CD4-positive, alpha-beta T cell treated with Interferon alpha-2 for 1 hour (primary cell): ENCODE measurements at places on chromosomes 1 and 21.

DNA sequence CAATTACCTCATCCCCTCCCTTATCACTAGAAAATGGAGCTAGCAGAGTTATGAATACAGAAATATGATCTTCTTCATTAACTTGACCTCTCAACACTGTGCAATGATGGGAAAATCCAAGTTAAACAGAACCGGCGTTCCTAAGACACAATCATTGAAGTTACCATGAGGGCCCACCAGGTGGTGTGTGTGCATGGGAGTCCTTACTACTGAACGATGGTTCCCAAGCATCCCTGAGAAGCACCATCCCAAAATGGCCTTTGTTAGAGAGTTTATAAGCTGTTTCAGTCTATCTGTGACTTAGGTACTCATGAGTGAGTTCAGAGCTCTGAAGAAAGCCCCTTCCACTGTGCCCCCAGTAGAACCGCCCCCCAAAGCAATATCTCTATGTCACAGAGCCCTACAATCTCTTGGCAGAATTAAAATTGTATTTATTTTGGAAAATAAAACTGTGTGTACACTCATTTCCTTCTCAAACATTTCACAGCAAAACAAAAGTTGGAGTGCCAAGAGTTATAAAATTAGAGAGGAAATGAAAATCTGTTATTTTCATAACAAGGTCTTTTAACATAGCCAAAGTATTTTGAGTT lies 56.8 kb downstream of the PLD5 start:
- DNase-seq: peak; percentile 17

DNA sequence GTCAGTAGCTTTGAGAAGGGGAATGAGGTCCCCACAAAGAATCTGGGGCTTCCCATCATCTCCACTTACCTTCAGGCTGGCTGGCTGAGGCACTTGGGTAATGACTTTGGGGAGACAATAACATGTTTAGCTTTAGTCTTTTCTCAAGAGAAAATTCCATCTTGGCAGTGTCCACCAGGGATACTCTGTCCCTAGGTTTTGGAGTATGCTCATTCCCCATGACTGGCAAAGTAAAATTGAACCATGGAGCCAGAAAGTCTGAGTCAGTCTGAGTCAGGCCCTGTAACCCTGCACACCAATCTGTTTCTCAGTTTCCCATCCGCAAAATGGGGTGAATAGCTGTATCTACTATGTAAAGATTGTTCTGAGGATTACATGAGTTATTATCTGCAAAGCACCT lies 28.2 kb downstream of the RUNX1 start:
- DNase-seq: no peak

DNA sequence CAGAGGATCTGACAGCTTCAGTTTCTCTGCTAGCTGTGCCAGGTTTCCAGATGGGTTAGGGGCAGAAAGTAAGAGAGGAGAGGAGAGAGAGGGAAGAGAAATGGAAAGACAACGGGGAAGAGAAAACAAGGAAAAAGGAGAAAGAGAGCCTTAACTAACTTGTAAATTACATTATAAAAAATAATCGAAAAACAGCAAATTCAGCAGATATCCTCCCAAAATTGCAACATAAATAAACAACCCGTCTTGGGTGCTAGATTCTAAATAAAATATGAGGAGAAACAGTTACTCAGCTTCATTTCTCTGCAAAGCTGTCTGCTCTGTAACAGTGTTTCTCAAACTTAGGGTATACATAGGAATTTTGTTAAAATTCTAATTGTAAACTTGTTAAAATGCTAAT lies 29.2 kb downstream of the SEC16B start:
- DNase-seq: no peak

DNA sequence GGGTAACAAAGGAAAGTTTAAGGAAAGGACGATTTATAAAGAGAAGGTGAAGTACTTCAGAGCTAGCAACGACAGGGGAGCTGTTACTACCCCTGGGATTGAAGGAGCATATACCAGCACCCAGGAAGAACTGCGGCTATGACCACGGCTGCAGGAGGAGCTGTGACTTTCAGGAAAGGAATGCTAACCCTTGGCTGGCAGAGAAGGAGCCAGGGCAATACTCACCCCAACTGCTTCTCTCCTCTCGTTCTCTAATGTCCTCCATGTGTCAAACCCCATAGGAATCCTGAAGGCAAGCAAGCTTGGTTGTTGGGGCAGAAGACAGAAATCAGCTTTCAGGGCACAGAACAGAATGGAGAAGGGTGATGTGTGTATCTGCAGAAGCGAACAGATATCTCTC lies 120.5 kb downstream of the TMEM53 start:
- no peak for DNase-seq

GRCh38 chr1:197917805-197918651 lies 856 bp downstream of the LHX9 start:
- DNase-seq: no peak

GRCh38 chr1:16017461-16018303 lies at the start of gene HSPB7:
Gene HSPB7, minus strand, starts transcription at chr1:16018043. Its CDS starts 80 bp downstream, at chr1:16017963.
- no peak for DNase-seq

- no peak for DNase-seq
These were observed 234.1 kb downstream of the NCAM2 start for GRCh38 chr21:21232320-21232719.

DNA sequence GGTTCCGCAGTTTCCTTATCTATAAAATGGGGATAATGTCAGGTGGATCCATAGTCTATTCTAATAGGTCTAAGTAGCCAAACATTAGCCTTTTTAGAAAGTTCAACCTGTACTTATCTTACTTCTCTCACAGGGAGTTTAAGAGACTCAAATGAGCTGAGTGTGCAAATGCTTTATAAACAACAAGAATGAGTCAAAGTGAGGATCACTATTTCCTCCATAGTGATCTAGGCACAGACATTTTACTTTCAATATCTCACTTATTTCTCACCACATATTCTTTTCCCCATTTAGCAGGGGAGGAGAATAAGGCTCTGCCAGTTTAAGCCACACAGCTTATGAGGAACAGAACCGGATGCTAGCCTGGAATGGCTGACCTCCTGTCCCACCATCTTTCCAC lies 92.1 kb upstream of the LMO4 start:
- DNase-seq: no peak

GRCh38 chr1:51093581-51093980 lies 8.4 kb upstream of the C1orf185 start:
- no peak for DNase-seq

- no peak for DNase-seq
These were observed 96.5 kb upstream of the AJAP1 start for GRCh38 chr1:4557949-4558348.

- DNase-seq: no peak
These were observed 48.2 kb downstream of the ELK4 start for GRCh38 chr1:205583461-205584130.
